Suprapubic skin (tissue), 4 donors: ENCODE measurements at places on chromosomes 13 and 19.
A peak's percentile ranks its signal among the peaks of the same experiment; 100 is the strongest.

DNA sequence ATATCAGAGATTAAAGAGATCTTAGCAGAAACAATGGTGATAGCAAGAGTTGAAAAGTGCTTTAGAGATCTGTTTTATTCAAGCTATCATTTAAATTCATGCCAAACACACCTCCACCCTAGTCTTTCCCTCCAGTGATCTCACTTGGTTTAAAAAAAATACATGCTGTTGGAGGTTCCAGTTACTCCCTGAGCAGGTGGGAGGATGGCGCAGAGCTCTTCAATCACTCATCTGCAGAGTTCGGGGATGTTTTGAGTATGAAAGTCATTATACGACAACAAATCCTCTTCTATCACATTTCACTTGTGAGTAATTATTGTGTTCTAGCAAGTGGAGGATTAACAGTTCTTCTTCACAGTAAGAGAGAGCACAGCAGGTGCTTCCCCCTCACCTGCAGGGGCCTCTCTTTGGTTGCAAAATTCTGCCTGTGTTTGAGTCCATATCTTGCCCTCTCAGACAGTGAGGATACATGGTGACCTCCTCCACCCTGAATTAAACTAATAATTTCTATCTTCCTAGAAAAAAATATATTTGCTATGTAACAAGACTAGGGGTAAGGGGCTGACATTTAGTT lies 376.7 kb downstream of the LIG4 start:
- no peak for DNase-seq

- DNase-seq: no peak
Observed at GRCh38 chr13:41199526-41199925, 5.2 kb upstream of the KBTBD7 start.

DNA sequence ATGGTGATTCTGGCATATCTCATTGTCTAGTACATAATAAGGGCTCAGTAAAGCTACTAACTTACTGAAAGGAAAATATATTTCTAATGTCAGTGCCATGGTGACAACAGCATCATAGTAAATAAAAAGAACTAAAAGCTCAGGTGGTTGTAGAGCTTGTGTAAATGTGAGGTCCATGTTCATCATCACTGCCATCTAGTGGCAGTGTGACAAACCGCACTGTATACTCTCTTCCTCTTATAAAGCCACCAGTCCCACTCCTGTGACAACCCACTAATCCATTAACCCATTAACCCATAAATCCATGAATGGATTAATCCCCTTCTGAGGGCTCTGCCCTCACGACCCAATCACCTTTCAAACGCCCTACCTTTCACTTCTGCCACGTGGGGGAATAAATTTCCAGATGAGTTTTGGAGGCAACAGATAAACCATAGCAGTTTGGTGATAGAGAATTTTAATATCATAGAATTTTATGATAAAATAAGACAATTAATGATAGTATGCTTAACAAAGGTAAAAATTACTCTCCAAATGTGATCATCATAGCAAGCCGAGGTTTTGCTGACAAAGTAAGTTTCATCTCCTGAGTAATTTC lies 160.4 kb upstream of the SGCG start:
- DNase-seq: no peak

GRCh38 chr19:36850559-36851442 lies at the start of gene ZNF345:
ZNF345 (plus strand) TSS chr19:36850876; CDS start chr19:36876831, 25,955 bp downstream.
- DNase-seq: peak; percentile 94

DNA sequence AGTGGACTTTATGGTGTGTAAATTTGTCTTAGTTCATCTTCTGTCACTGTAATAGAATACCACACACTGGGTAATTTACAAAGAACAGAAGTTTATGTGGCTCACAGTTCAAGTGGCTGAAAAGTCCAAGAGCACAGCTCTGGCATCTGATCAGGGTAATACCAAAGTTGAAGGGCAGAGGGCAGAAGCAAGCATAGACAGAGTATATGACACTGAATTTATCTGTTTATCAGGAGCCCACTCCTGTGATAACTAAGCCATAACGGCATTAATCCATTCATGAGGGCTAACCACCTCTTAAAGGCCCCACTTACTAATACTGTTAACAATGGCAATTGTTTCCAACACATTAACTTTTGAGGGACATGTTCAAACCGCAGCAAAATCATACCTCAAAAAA lies 4.0 kb upstream of the RFXAP start:
- no peak for DNase-seq

GRCh38 chr19:8688930-8689329 lies 9.7 kb downstream of the ACTL9 start:
- no peak for DNase-seq

DNA sequence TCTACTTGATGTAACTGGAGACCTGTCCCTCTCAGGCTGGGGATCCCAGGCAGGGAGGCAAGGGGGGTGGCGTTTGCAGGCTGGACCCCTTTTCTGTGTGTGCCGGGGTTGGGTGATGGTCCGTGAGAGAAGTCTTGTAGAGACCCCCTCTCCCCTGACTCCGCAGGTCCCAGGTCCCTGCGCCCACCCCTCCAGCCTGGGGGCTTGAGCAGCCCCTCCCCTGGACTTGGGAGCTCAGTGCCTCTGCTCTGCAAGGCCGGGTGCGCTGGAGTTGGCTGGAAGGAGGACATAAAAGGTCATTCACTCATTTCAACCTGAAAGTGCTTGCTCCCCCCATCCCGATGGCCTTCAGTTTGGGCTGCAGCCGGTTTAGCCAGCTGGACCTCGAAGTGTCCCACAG lies 89.5 kb downstream of the SLC7A1 start:
- DNase-seq: no peak

GRCh38 chr19:36819130-36819630 lies 19.0 kb downstream of the ZNF790 start:
- no peak for DNase-seq

GRCh38 chr19:14114854-14115253 lies 2.7 kb downstream of the PRKACA start:
- peak; percentile 72 for DNase-seq

- DNase-seq: peak; percentile 66
Observed at GRCh38 chr19:34041925-34042521, 130.3 kb upstream of the LSM14A start.

DNA sequence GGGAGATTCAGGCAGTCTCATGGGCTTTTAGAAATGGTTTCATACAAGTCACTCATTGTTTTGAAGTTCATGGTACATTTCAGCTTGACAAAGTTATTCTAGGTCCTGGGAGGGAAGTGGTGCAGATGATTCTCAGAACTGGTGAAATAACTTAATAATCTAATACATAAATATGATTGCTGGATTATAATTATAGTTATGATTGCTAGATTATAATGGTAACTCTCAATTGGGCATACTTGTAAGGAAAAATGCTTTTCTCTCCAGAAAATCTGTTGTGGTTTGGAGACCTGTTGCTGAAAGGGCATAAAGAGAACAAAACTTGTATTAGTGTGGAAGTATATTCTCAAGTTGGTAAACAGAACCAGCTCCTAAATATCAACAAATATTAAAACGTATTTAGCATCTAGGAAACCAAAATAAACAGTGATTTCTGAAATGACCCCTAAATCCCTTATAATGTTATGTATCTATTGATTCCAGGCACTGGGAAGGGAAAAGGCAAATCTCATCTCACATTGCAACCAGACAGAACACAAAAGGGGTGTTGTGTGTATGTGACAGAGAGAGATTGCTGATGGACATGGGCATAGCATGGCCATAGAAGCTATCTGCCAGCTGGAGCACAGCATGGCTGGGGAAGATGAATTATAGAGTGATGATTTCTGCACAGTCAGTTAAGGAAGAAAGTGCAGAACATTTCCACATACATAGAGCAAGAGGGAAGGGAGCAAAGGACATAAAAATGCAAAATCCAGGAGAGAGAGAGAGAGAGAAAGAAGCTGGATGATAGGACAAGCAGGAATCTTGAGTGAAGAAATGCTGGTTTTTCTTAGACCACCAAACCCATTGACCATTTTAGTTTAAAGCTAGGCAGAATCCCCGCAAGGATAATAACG lies 87.1 kb upstream of the FRY start:
- no peak for DNase-seq

- no peak for DNase-seq
Observed at GRCh38 chr19:3573162-3573857, 566 bp downstream of the HMG20B start.

DNA sequence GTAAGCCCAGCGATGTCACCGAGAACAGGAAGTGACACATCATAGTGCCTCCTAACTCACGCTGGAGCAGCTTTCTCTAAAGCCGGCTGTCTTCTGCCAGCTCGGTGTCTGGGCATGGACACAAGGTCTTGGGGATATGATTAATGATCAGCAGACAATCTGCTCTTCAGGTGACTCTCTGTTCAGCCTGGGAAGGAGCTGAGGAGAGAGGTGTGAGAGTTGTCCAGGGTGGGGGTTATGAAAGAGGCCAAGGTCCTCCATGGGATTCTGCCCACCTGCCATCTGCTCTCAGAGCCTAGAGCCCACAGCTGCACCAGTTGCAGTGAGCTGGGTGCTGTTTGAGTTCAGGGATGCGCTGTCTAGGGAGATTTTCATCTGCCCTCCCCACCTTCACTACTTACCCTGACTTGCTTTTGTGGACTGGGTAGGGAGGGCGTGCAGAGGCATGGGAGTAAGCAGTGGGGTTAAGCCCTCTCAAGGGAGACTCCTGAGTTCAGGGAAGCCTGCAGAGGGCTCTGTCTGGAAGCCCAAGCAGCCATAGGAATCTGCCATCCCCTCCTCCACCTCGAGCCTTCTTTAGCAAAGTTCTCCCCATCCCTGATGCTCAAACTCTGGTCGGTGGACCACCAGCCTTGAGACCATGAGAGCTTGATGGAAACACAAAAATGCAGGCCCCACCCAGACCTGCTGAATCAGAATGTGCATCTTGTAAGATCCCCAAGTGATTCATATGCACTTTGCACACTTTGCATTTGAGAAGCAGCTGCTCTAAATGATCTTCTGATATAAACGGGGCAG lies 539.7 kb downstream of the RFC3 start:
- no peak for DNase-seq

DNA sequence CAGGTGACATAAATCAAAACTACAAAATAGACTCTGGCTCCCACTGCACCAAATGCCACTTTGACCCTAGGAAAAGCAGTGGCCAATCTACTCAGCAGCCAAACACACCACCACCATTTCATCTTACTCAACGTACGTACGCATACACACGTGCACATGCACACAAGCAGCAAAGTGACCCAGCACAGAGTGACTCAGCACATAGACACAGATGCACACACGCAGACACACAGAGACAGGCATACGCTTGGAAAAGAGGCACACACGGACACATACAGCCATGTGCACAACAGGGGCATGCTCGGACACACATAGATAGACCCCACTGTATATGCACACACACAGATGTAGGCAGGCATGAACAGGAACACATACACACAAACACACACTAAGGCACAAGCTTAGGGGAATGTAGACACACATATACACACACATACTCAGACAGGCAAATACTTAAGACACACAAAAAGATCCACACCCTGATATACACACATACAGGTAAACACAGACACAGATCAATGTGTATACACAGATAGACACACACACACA lies 37.3 kb downstream of the PEPD start:
- no peak for DNase-seq

GRCh38 chr13:41934120-41934519 lies 26.8 kb downstream of the VWA8 start:
- no peak for DNase-seq

GRCh38 chr13:48600374-48601364 lies 53.1 kb upstream of the CYSLTR2 start:
- DNase-seq: no peak

- DNase-seq: no peak
Observed at GRCh38 chr13:44801990-44802389, 187.3 kb downstream of the NUFIP1 start.

GRCh38 chr13:42929886-42930535 lies 62.0 kb downstream of the EPSTI1 start:
- no peak for DNase-seq

GRCh38 chr13:47546391-47547225 lies 454.5 kb downstream of the SUCLA2 start:
- DNase-seq: no peak
